Omental fat pad (tissue), 4 donors: ENCODE measurements at places on chromosomes 11 and 22.

DNA sequence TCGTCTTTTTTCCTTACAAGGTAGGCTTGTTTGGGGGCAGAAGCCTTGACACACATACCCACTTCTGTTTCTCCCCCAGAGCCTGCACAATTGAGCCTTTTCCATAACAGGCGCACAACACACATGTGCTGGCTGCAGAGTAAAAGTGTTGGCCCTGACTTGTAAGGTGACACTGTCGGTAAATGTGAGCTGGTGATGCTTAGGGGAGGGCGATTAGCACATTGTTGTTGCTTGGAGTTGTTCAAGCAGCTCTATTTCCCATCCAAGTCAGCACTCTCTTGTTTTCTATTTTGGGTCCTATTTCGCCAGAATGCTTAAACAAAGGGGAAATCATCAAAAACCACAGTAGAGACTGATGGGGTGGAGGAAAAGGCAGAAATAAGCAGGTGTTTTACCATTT, 51.9 kb upstream of the PTPRJ start:
- DNase-seq, result no peak

GRCh38 chr22:45585437-45585755, 82.7 kb downstream of the FBLN1 start:
- DNase-seq, result no peak

DNA sequence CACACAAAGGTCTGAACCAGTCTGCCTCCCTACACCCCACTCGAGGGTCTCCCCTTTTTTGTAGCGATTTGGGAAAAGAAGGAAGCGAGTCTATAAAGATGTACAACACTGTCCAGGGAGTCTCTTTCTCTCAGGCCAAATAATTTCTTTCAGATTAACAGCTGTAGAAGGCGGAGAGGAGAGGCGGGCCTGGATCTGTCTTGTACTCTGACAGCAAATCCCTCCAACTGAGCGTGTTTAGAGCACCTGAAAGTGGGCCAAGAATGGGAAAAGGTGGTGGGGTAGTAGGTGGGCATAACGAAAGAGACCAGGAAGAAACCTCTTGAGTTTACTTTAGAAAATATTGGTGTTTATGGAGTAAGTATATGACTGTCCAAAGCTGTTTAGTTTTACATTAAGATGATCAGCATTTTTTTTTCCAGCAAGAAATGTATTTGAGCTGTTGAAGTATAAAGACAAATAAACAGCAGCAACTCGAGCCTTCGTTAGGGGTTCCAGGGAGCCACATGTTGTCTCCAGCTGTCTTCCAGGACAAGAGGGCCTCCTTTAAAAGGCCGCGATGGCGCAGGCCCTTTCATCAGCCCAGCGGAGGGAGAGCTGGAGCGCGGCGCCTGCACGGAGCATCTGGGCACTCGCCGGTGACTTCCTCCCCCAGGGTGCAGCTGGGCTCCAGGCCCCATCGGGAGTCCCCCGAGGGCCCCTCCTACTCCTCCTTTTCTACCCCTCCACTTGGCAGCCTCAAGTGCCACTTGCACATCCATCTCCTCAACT, 34.9 kb downstream of the SCUBE1 start:
- DNase-seq, result no peak

DNA sequence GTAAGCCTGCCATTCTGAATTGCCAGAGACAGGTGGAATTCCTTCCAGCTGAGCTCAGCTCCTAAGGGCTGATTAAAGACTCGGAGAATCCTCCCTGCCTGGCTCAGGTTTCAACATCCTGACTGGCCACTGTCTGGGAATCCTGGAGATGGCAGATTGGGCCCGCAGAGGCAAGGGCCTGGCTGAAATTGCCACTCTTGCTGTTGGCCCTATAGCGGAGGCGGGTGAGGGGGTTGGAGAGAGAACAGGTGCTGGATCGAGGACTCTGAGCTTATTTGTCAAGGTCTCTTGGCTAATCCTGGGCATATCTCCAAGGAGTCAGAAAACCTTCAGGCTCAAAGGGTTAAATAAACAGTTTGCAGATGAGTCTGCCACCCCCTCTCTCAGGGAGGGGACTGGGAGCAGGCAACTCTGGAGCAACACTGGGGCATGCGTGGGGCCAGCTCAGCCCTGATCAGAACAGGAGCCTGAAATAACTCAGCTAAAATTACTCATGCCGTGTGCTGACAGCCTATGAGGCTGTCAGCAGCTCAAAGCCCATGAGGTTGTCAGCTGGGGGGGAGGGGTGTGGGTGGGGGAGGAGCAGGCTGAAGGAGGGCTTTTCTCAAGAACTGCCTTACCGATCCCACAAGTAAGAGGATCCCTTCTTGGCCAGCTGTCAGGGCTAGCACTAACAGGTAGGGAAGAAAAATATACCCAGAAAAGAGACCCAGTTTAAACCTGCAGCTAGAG, 14.7 kb upstream of the MFRP start:
- DNase-seq, result no peak

DNA sequence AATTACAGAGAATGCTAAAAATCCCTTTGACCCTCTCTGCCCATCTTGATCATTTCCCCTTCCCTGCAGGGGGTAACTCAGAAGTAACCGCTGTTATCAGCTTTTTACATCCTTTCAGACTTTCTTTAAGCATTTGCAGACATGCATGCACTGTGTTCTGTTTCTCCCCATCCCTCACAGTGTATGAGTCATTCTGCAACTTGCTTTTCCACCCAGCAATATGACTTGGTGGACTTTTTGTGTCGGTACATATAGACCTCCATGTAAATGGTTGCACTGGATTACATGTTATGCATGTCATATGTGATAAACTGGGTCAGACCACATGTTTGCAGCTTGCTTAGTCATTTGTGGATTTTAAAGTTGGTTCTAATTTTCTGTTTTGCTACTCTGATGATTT, 87.7 kb upstream of the NECTIN1 start:
- DNase-seq, result no peak

DNA sequence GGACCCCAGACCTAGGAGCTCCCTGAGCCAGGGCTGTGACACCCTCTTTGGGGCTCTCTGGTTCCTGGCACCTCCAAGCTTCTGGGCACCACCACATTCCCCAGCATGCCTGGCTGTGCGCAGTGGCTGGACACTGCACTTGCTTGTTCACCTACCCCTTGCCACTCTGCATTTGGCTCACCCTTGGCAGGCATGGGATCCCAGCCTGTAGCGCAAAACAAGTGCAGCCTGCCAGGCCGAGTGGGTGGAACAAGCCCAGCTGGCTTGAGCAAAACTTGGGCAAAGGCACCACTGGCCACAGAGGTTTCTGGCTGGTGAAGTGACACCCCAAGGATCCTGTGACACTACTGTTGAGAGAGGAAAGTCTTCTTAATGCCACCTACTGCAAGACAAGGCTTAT, 57.3 kb downstream of the CCDC34 start:
- no peak for DNase-seq

GRCh38 chr11:97354026-97354425, 964.2 kb downstream of the JRKL start:
- DNase-seq, result no peak

GRCh38 chr11:102320679-102321078, 3.4 kb downstream of the BIRC3 start:
- no peak for DNase-seq

DNA sequence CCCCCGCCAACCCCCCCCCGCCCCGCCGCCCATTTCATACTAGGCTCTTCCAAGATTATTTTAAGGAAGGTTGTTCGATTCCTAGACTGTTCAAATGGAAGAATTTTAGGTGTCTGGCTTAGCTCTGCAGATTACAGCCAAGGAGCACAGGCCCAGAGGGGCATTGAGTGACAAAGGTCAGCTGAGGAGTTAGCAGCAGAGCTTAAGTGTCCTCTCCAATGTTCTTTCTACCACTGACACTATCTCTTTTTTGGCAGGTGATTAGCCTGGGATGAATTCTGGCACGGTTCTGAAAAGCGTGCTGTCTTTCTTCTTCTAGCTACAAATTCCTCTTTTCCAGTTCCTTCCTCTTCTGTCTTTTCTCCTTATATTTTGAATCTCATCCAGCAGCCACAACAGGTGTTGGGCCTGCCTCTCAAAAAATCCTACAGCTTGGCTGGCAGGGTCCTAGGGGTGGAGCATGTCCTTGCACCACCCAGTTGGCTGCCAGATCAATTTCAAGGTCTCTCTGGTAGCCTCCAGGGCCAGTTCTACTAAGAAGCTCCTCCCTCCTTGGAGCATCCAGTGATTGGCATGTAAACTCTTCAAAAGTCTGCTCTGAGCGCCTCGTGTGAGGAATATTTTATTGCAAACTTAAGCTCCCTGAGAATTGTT, 23.0 kb downstream of the KCNE3 start:
- no peak for DNase-seq

GRCh38 chr11:44113018-44113417, 17.5 kb downstream of the EXT2 start:
- no peak for DNase-seq

GRCh38 chr11:125517116-125517770, 21.2 kb upstream of the FEZ1 start:
- no peak for DNase-seq

- DNase-seq, result no peak
Observed at GRCh38 chr22:29842740-29843139, 4.7 kb upstream of the ASCC2 start.

- no peak for DNase-seq
Observed at GRCh38 chr11:65578667-65579066, 2.8 kb downstream of the EHBP1L1 start.

- no peak for DNase-seq
Observed at GRCh38 chr11:124313849-124314248, at the start of gene OR8D1. Gene OR8D1 (minus strand): TSS chr11:124313949. CDS start chr11:124310766, 3,183 bp downstream.

GRCh38 chr11:125157953-125158680, 6.4 kb upstream of the PKNOX2 start:
- DNase-seq, result no peak

GRCh38 chr22:17155941-17156340, 3.1 kb downstream of the HDHD5 start:
- no peak for DNase-seq

DNA sequence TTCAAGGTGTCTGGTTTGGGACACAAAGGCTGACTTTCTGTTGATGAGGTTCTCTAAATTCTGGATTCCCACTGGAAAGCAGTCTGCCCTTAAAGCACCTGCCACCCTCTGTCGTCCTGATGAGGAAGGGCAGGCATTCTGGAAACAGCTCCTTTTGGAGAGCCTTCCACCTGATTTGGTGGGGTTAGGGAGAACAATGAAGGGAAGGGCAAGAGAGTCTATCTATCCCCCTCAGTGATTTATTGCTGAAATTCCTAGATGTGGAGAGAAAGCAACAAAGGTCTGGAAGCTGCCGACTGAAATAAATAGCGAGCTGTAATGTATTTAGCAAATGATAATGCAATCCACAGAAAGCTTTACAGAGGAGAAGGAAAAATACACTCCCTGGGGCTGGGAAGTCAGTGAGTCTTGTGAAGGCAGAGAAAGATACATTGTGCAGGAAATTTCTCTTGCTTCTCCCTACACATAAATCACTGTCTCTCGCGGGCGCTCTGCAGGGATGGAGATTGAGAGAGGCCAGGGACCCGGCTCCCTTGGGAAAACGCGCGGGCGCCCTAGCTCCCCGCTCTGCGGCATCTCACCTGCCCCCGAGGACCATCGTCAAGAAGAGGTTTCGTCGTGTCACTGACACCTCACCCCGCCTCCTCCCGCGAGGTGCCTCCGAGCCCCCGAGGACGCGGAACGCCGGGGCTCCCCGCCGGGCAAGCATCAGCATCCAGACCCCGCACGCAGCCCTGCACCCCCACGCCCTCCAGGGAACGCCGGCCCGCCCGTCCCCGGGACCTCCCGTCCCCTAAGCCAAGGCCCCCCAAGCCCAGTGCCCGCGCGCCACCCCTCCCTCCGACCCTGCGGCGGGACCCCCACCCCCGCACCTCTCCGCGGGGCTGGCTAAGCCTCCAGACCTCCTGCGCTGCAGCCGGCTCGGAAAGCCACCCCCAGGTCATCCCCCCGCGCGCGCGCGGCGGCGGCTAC, 673 bp downstream of the CDON start:
- no peak for DNase-seq

GRCh38 chr22:31970490-31971444, 26.4 kb downstream of the YWHAH start:
- DNase-seq, result peak; percentile 80

DNA sequence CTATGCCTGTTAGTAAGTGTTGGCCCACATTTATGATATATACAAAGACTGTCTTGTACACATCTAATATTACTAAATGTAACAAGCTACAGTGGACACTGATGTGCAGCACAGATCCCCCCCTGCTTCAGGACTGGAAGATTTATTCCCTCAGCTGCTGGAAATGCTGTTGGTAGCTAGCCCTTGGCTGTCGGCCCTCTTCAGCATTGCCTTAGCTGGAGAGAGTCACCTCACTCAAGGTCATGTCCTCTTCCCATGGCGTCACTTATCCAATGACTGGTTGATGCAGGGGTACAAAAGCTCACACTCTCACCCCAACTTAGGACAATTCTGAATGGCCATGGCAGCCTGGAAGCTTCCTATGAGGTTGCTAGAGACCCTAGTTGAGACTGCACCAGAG, 312.7 kb downstream of the SOX6 start:
- DNase-seq, result no peak

GRCh38 chr11:41431784-41432183, 27.7 kb downstream of the LRRC4C start:
- DNase-seq, result no peak

DNA sequence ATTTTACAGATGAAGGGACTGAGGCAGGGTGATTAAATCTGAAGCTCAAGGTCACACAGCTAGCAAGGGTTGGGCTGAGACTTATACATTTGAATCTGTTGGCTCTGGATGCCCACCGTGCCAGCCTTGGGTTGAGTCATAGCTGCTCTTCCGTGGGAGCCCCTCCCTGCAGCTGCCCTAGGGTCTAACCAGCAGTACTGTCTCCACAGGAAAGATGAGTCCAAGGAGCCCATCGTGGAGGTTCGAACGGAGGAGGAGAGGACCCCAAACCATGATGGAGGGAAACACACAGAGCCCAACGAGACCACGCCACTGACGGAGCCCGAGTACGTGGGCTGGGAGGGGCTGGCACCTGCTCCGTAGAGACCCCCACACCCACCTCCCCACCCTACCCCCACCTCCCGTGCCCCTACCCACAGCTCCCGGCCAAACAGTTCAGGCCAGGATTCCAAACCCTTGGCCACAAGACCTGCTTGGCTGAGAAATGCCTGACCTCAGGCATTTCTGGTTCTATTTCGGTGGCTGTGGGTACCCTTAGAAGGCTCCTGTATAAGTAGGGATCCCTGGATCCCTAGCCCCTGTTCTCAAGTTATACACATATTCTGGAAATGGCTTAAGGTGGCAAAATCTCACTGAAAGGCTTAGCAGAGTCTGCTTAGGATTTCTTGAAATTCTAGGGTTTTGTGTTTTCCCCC, 42.7 kb upstream of the TTC12 start:
- DNase-seq, result no peak

DNA sequence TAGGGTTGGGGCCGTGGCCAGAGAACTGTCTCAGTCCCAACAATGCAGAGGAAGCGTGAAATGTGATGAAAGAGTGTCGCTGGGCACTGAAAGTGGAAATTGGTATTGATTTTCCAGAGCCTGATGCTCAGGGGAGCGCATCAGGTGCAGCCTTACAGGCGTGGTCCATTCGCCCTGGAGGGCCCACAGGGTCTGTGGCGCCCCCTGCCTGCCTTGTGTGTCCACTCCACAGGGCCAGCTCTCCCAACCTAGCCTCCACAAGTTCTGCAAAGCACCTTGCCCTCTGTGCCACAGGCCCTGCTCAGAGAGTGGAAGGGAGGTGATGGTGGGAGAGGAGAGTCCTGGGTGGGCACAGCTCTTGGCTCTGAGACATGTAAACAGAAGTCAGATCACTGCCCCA, 54.9 kb upstream of the LMO1 start:
- DNase-seq, result no peak
